ENCODE measurements at places on chromosomes 2 and 18. TPM values are rescaled to one million over a fixed set of nuclear protein-coding genes. Genes with fewer than 3 reads are reported as not detected.

Gene CREG2
- total RNA-seq = 1.1 TPM

Gene SOCS6
- total RNA-seq = 11.8 TPM

Gene MROH2A
- not detected for total RNA-seq

Gene ANKRD36
- total RNA-seq = 11.0 TPM

Gene CNTNAP5
- total RNA-seq = not detected

Gene POTEC
- not detected for total RNA-seq

Gene DNER
- total RNA-seq = 0.12 TPM

Gene MGAT5
- total RNA-seq = 27.6 TPM

Gene KCNK3
- total RNA-seq = 1.1 TPM
